CD14-positive monocyte (primary cell): ENCODE measurements at places on chromosomes 4 and X.

DNA sequence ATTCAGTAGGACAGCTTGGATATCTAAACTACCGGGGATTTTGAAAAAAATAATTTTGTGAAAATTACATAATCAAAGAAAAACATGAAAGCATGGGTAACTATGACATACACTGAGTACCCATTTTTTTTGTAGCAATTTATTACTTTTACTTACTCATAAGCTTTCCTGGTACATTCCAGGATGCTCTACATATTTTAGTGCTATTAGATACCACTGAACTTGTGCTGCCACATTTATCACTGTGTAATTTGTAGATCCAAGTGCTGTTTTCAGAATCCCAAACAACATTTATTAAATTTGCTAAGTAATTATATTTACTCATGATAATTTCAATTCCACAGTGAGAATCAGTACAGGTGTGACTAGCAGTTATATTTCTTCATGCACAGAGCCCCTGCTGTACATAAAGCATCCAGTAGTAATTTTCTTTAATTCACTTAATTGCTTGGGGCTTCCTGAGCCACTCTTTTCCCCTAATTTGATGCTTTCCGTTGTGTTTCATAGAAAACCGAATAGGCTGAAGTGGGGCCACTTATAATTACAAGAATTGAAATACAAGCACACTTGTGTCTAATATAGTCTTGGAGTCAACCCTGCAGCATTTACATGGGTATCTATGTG, 2254.4 kb downstream of the ARAP2 start:
- no peak for DNase-seq

- no peak for DNase-seq
These were observed 375.7 kb upstream of the AADAT start for GRCh38 chr4:170465429-170465828.

GRCh38 chr4:142331646-142332045, 514.5 kb downstream of the INPP4B start:
- no peak for DNase-seq

DNA sequence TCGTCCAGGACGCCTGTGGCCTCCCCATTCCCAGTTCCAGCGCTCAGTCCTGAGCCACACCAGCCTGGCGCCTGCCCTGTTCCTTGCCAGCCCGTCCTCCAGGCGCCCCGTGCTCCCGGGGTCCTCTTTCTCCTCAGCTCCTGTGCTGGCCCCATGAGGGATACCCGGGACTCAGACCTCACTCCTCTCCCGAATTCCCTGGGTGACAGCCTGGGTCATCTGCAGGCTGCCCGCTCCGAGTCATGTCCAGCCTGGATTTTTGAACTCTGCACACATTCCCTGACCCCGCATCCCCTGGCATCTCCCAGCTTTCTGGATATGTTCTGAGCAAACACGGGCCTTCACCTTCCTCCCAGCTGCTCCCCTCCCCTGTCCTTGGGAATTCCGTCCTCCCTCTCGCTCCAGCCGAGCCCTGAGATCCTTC, 14.9 kb upstream of the ADD1 start:
- no peak for DNase-seq

DNA sequence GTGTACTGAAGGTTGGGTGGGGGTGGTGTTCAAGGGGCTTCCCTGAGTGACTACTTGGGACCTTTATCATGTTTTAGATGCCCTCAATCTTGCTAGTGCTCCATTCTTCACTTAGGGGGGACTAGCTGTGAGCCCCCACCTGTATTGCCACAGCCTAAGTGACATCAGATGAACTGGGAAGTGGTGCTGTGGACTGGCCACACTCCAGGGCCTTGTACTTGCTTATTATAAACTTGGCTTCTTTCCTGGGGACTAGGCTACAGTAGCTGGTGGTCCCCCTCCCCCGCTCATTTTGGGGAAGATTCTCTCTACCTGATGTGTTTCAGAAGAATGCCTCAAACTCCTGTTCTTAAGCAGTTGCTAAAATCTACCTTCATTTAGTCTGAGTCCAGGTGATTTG, 46.7 kb upstream of the WDR1 start:
- DNase-seq: no peak

GRCh38 chr4:74037076-74037955, 1.2 kb downstream of the CXCL3 start:
- no peak for DNase-seq

- DNase-seq: no peak
These were observed 28.1 kb downstream of the MANBA start for GRCh38 chr4:102732678-102733077.

GRCh38 chr4:122652379-122652778, 31.5 kb upstream of the IL21 start:
- no peak for DNase-seq

GRCh38 chr4:174215057-174215456, 68.4 kb downstream of the FBXO8 start:
- DNase-seq: no peak

- no peak for DNase-seq
These were observed 932.4 kb downstream of the PCDH18 start for GRCh38 chr4:136599890-136600289.

DNA sequence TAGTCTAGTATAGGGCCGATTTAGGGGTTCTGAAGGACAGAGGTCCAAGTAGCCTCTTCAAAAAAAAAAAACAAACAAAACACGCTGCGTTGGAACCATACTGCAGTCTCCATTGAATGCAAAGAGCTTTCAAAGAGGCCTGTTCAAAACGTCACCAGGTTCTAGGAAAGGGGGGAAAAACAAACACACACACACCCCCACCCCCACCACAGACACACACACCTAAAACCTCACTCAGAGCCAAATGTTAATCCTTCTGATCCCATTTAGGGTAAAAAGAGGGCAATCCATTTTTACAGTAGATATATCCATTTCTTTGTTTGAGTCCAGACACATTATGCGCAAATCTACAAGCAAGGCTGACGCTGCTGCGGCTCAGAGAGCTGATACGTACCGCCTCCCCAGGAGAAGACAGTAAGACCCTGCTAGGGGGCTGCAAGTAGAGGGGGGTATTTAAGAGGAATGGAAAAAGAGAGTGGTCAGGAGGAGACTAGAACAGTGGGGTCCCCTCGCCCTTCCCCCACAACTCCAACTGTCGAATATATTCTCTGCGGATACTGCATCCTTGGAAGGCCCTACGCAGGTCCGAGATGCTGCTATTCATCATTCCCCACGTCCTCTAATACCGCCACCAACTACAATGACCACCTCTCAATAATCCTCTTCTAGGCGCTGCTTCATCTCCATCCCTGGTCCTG, 1.3 kb downstream of the NKRF start:
- no peak for DNase-seq

- no peak for DNase-seq
These were observed 26.3 kb downstream of the IL1RAPL1 start for GRCh38 chrX:28613558-28613957.

DNA sequence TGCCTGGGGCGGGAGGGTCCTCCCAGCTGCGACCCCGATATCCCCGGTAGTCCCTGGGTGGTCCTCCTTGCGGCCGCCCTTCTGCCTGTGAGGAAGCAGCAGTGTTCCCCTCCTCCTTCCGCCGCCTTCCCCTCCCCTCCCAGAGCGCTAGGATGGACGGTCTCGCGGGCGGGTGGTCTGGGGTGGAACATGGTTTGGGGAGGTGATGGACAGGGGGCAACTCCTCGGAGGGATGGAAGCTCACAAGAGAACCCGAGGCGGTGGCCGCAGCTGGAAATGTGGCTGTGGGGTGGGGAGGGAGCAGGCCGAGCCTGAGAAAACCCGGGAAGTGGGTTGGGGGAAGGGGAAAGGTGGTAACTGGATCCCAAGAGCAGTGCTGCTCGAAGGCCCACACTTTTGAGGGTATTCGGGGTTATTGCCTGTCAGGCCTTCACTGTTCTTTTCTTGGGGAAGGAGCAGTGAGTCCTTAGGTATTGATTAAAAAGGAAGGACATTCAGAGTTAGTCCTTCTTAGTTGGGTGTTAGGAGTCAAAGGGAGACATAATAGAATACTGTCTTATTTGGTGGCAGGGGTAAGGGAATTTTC, 581 bp downstream of the UBE2K start:
- no peak for DNase-seq

DNA sequence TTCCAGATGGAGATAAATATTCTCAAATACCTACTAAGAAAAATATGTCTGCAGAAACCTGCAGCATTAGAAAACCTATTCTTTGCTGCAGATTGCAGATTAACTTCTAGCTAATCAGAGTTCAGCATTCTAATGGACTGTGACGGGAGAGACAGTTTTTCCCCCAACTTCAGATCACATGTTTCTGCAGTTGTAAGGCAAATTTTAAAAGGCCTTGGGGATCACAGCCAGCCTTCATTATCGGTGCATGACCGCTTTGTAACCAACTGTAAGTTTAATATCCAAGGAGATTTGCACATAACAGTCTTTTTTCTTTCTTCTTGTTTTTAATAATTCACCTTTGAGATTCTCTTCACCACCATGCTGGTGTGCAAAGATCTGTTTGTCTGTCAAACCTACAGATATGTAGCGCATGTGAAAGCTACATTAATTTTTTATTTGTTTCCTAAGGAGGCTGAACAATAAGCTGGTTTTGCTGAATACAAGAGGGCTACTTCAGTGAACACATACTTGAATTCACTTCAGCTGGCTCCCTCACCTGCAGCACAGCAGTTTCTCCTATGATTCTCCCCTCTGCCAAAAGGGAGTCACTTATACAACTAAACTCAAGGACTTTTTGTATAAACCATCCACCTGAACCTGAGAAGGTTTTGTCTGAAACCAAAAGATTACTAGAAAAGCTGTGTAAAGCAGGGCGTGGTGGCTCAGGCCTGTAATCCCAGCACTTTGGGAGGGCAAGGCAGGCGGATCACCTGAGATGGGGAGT, 488.5 kb downstream of the RPA4 start:
- no peak for DNase-seq

DNA sequence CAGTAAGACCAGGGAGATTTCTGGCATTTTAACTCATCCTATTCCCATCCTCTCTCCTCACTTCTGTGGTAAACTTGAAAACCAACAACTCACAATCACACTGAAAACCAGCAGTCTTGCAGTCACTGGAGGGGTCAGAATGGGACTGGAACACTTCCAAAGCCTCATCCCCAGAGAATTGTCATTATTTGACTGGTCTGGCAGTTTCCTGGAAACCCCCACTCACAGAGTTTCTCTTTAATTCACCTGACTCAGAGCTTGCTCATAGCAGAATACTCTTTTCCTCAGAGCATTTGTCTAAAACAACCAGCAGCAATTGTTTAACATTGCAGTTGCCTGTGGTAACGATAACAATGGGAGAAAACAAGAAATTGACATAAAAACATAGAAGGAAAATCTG, 7.3 kb upstream of the RAB9B start:
- DNase-seq: no peak

DNA sequence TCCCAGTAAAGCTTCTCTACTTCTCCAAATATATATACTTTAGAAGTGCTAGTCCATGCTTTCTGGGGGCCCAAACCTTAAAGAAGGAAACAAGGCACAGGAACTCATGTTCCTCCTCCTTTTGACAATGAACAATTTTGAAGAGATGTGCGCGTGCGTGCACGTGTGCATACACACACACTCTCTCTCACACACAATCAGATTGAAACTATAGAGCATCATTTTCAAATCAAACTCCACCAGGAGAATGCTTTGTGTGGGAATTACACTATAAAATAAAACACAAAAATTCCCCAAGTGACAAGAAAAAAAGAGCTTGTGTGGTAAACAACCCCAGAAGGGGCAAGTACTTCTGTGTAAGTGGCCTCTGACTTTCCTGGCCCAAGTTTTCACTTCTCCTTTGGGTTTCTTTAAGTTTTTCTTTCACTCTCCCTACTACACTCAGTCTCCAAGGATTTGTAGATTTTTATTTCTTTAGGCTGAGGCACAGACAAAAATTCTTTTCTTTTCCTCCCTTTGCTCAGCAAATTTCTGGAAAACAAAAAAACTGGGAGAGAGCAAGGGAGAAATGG, 46.6 kb upstream of the SHISA3 start:
- no peak for DNase-seq
